Fibroblast of skin of scalp (primary cell): ENCODE measurements at places on chromosomes 2 and 18.

DNA sequence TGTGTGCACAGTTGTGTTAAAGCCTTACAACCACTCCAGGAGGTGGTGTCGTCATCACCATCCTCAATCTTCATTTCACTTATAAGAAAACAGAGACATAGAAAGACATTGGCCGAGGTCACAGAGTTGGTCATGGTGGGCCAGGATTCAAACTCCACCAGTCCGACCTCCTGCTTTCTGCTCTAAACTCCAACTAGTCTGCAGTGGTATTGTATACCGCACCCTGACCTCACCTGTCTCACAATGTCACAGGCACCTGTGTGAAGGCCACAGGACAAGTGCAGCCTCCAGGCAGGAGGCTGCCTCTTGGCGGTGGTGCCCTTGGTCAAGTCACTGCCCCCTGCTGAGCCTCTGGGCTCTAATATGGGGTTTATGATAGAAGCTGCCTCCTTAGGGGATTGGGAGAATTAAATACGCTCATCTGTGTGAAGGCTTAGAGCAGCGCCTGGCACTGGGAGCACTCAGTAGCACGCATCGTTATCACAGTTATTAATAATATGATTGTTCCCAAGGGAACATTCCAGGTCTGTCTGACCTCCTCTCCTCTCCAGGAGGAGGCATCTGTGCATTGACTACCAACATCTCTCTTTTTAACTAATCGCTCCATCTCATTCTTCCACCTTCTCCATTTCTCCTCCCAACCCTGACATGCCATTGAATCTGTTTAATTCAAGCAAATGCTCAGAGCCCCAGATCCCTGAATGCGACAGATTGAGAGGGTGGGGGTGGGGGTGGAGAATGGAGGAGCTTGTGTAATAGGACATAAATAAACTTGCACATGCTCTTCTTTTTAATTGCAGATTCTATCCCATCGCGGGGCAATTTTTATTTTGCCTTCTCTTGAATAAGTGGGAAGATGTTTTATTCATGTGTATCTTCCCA is 112.7 kb downstream of the MCFD2 start:
- DNase-seq, result no peak

- DNase-seq, result peak; percentile 75
Observed at GRCh38 chr18:10329101-10329500, 125.3 kb upstream of the APCDD1 start.

- DNase-seq, result peak; percentile 85
Observed at GRCh38 chr2:20097889-20098714, 46.7 kb upstream of the LAPTM4A start.

DNA sequence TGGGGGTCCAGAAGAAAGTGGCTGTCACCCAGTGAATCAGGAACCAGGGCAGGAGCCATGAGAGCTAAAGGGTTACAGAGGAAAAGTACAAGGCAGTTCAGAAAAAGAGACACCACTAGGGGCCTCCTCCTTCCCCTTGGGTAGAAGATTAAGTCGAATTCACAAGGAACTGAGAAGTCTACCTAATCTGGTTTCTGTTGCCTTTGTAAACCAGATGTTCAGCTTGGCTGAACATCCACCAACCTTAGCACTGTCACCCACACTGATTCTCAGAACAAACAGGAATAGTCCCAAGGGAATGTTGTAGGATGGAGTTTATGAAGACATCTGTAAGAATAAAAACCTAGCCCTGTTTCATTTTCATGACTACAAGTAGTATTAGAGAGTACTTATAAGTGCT is 90.4 kb upstream of the NOSTRIN start:
- no peak for DNase-seq

DNA sequence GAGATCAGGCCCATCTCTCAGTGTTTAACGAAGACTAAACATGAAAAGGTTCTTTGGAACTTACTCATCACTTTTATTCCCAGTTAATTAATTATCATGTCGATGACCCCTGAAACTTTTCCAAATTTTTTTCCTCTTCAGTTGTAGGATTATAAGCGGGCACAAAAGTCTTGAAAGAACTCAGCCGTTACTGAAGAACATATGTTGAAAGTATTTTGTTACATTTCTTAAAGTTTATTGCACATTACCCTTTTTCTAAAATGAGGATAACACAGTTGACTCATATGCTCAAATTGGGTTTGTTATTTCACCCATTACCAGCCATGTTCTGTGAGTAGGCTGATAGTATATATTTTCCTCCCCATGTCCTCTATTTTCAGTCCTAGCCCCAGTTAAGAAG is 75.9 kb upstream of the COL3A1 start:
- no peak for DNase-seq

DNA sequence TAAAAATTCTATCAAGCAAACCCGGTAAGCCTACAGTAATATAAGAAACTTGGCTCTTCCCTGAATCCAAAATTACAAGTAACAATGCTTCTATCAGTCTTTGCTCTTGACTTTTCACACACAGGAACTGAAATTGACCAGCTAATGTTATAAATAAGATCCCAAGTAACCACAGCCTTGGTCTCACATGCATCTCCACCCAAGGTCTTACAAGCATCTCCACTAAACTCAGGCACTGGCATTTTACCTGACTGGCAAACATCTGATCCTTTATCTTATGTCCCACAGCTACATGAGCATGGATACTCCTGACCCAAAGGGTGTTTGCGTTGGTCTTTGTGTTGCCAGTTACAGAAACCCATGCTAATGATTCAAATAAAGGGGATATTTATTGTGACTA is 302.3 kb upstream of the EPHA4 start:
- no peak for DNase-seq

- no peak for DNase-seq
Observed at GRCh38 chr18:3055816-3056215, 42.9 kb upstream of the LPIN2 start.

GRCh38 chr2:192719629-192720028 is 524.9 kb upstream of the TMEFF2 start:
- DNase-seq, result no peak

GRCh38 chr18:57121542-57122112 is 25.3 kb upstream of the BOD1L2 start:
- DNase-seq, result no peak

DNA sequence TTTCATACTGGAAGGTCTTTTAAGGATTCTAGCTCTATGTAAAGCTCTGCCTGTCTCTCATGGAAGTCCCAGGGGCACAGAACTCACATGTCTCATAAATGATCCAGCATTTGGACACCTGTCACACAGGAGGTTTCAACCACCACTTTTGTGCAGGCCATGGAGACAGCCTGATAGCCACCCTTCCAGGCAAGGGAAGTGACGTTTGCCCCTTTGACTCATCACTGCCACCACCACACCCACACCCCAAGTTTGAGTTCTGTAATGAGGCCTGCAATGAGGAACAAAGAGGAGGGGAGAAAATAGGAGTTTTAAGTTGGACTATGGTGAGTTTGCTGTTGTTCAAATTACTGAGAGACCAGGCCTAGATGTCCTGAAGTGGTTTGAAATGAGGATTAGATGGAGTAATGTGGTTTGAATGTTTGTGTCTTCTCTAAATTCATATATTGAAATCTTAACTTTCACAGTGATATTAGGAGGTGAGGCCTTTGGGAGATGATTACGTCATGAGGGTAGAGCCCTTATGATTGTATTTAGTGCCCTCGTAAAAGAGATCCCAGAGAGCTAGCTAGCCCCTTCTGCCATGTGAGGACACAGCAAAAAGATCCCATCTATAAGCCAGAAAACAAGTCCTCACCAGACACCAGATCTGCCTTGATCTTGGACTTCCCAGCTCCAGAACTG is 175.3 kb upstream of the EPHA4 start:
- DNase-seq, result no peak

DNA sequence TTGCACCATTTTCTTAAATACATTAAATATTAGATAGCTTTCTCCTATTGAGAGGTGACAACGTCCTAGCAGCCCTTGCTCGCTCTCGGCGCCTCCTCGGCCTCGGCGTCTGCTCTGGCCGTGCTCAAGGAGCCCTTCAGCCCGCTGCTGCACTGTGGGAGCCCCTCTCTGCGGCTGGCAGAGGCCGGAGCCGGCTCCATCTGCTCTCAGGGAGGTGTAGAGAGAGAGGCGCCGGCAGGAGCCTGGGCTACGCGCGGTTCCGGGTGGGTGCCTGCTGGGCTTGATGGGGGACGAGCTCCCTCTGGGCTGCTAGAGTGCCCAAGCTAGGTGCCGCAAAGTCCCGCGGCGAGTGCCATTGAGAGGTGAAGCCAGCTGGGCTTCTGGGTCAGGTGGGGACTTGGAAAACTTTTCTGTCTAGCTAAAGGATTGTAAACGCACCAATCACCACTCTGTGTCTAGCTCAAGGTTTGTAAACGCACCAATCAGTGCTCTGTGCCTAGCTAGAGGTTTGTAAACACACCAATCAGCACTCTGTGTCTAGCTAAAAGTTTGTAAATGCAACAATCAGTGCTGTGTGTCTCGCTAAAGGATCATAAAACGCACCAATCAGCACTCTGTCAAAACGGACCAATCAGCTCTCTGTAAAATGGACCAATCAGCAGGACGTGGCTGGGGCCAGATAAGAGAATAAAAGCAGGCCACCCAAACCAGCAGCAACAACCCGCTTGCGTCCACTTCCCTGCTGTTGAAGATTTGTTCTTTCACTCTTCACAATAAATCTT is 3.1 kb downstream of the RPRD1A start:
- DNase-seq, result no peak

GRCh38 chr18:35189510-35189909 is 51.3 kb upstream of the ZNF397 start:
- no peak for DNase-seq

- DNase-seq, result no peak
Observed at GRCh38 chr2:16218161-16218560, 277.8 kb downstream of the MYCN start.

- no peak for DNase-seq
Observed at GRCh38 chr2:239582476-239582875, 181.7 kb upstream of the HDAC4 start.

GRCh38 chr2:226445216-226445861 is 354.3 kb downstream of the IRS1 start:
- DNase-seq, result no peak

DNA sequence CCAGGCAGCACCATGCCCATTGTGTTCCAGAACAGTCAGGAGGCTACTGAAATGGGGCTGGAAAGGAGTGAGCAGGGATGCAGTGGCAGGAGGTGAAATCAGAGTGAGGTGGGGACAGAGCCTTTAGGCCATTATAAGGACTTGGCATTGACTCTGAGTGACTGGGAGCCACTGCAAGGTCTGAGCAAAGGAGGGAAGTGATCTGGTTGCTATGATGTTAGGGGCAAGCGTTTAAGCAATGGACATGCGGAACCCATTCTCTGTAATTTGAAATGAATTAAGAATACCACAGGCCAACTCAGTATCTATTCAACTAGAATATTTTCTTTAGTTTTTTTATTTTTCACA is 98.2 kb downstream of the DPP4 start:
- DNase-seq, result no peak

- DNase-seq, result no peak
Observed at GRCh38 chr18:54052732-54053429, 171.6 kb downstream of the MBD2 start.

DNA sequence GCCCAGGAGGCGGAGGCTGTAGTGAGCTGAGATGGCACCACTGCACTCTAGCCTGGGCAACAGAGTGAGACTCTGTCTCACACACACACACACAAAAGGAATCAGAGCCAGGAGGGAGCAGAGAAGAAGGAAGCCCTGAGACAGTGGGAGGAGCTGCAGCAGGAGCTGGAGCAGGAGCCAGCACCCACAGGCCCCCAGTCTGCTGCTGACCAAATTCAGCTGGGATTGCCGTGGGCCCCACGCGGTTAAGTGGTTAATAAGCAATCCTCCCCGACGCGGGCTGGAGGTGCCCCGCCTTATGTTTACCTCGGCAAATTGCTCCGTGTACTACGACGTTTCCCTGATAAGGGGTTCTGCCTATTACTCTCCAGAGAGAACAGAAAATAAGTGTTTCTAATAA is 265.3 kb downstream of the TWIST2 start:
- DNase-seq, result peak; percentile 6

DNA sequence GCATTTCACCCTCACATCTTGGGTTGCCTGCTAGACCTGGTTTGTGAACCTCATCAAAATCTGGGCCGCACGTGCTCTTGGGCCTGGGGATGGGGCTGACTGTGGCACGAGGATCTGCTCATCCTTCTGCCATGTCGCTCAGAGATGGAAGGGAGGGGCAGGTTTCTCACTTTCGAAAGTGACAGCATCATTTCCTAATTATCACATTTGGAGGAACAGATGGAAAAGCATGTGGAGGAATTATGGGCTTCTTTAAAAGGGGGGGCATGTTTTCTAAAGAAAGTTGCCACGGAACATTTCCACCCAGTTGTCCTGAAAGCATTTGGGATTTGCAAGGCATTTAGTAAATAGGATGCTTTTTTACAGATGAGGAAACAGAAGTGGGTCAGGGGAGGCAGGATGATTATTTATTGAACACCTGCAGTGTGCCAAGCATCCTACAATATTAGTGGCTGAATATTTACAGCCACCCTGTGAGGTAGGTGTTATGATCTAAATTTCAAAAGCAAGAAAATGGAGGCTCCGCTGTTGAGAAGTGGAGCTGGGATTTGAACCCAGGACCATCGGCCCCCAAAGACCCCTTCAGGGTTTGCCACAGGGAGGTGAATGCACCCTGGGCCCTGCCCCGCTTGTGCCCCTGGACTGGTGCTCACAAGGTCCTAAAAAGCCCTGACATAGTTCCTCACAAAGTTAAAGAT is 104.2 kb upstream of the MYCN start:
- no peak for DNase-seq

- no peak for DNase-seq
Observed at GRCh38 chr2:224565452-224566035, 19.6 kb downstream of the CUL3 start.

- no peak for DNase-seq
Observed at GRCh38 chr2:115083225-115083624, 640.8 kb downstream of the DPP10 start.
